ENCODE measurements at places on chromosomes 2 and 18.
A peak's percentile ranks its signal among the peaks of the same experiment; 100 is the strongest.

- no peak for DNase-seq
Observed at GRCh38 chr2:108423502-108424251, 25.3 kb upstream of the GCC2 start.

- no peak for DNase-seq
Observed at GRCh38 chr2:17416884-17417391, 101.3 kb downstream of the RAD51AP2 start.

GRCh38 chr2:28166956-28167355 is 225.7 kb upstream of the FOSL2 start:
- no peak for DNase-seq

DNA sequence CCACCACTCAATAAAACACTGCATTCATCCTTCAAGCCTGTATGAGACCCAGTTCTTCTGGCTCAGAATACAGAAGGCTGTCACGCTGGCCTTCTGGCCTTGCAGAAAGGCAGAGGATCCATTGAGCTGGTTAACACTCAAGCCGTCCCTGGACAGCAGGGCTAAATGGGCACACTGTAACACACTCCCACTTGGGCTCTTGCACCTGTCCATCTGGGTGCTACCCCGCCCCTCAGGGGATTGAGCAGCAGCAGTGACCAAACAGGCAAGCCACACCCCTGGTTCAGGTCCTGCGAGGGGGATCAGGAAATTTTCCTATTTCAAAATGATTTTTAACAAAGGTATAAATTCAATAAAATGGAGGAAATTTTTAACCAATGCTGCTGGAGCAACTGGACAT is 936.0 kb downstream of the CNTNAP5 start:
- no peak for DNase-seq

DNA sequence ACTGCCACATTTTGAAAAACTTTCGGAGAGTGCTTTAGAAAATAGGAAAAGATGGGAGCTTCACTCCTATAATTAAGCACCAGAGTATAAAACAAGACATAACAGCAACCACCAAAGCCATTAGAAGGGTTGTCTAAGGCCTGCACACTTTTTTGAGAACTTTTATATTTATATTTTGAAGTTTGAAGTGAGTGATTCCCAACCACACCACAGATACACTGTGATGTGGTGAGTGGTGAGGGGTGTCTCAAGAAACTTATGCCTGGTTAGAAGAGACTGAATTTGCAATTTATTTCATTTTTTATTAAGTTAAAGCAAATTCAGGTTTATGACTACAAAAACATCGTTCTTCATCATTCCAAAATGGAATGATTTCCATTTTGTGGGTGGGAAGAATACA is 161.9 kb downstream of the DNAH6 start:
- DNase-seq, result no peak

GRCh38 chr2:3008561-3008960 is 369.1 kb downstream of the EIPR1 start:
- DNase-seq, result no peak

DNA sequence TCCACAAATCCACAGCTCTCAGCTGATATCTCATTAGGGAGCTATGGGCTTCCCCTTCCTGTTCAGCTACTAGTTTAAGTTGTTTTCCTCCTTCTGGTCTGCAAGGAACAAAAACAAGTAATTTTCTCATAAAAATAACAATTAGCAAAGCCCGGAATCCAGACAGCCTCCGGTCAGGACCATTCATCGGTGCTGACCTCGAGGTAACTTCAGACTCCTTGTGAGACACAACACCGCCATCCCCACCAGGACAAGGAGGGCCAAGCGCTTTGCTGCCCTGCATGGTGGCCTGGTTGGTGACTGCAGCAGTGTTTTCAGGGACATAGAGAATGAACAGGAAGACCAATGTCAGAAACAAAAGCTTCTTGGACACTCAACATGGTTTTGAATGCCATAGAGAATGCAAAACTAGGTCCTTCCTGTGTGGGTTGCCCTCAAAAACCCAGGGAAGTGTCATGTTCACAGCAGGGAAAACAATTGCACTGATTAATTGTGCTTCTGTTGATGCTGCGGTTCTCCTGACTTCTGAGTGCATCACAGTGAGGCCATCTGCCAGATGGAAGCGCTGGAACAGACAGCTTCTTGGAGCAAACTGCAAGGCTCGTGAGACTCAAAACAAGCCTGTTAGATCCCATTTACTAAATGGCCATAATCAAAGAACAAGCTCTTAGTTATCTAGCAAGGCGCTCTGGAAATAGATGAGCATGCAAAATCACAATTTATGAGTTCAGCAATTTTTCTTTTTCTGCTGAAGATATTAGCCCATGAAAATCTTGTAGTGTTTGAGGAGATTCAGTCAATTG is 77.1 kb downstream of the HS1BP3 start:
- DNase-seq, result no peak

GRCh38 chr2:118748245-118748885 is 99.1 kb downstream of the EN1 start:
- DNase-seq, result no peak

DNA sequence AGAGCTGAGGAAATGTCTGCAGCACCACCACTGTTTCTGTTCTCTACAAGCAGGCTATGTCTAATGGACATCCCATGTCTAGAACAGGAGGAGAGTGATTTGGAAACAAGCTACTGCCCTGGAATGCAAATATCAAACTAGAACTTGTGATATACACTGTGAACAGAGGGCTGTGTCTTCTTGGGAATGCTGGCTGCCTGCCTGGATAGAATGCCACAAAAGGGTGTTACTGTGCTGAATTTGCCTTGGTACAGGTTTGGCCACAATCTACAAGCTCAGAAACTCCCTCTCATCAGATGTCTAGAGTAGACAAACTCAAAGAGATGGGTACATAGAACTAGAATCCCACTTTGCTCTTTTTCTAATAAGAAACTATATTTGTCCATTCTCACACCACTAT is 170.5 kb downstream of the NYAP2 start:
- no peak for DNase-seq

- no peak for DNase-seq
Observed at GRCh38 chr2:240581811-240582210, 4.7 kb upstream of the CAPN10 start.

GRCh38 chr2:88212251-88212790 is 42.2 kb downstream of the THNSL2 start:
- DNase-seq, result peak; percentile 2

- no peak for DNase-seq
Observed at GRCh38 chr2:56648802-56649201, 465.0 kb downstream of the CCDC85A start.

GRCh38 chr18:55161916-55162315 is 202.7 kb upstream of the CCDC68 start:
- no peak for DNase-seq

- no peak for DNase-seq
Observed at GRCh38 chr2:166343467-166343866, 32.3 kb downstream of the SCN9A start.

DNA sequence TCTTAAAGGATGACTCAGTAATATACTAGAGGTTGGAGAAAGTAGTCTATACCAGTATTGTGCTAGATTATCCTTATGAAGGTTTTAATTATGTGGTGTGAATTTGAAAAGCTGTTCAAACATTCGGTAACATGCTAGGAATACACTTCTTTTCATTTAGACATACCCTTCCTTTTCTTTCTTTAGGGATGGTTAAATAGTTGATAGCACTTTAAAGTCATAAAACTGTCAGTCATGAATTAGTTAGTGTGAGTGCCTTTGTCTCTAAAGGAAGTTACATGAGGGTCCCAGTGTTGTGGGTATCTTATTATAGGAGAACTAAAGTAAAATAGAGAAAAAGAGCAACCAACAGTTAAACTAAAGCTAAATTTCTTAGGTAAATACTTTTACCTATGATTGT is 149.3 kb downstream of the CSRNP3 start:
- no peak for DNase-seq

DNA sequence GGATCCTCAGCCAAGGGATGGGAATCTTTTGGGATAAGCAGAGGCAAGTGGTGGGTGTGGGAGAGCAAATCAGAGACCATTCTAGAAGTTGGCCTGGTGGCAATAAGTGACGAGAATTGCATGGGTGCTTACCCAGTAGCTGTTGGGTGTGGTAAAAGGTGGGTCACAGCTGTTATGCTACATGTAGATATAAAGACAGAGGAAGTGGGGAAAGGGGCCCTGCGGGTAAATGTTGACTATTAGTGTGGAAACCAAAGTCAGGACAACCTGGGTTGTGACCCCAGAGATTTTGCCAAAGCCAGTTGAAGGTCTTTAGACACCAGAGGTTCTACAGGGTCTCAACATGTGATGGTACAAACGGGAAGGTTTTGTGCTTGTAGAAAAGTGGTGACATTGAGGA is 443.6 kb upstream of the HNRNPA3 start:
- no peak for DNase-seq

DNA sequence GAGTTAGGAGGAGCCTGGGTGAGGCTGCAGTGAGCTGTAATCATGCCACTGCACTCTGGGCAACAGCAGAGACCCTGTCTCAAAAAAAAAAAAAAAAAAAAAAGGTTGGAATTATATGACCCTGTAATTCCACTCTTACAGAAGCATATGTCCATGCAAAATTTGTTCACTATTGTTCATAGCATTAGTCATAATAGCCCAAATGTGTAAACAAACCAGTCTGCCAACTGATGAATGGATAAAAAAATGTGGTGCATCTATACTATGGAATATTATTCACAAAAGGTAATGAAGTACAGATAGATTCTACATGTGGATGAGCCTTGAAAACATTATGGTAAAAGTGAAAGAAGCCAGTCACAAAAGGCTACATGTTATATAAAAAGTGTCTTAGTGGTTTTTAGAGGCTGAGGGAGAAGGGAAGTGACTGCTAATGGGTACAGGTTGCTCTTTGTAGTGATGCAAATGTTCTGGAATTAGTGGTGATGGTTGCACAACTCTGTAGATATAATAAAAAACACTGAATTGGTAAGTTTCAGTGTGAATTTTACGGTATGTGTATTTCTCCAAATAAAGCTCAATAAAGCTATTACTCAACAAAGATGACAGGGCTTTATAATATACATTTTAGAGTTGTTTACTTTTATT is 9.4 kb downstream of the COA5 start:
- no peak for DNase-seq

- DNase-seq, result no peak
Observed at GRCh38 chr18:28999726-29000125, 822.8 kb upstream of the CDH2 start.

DNA sequence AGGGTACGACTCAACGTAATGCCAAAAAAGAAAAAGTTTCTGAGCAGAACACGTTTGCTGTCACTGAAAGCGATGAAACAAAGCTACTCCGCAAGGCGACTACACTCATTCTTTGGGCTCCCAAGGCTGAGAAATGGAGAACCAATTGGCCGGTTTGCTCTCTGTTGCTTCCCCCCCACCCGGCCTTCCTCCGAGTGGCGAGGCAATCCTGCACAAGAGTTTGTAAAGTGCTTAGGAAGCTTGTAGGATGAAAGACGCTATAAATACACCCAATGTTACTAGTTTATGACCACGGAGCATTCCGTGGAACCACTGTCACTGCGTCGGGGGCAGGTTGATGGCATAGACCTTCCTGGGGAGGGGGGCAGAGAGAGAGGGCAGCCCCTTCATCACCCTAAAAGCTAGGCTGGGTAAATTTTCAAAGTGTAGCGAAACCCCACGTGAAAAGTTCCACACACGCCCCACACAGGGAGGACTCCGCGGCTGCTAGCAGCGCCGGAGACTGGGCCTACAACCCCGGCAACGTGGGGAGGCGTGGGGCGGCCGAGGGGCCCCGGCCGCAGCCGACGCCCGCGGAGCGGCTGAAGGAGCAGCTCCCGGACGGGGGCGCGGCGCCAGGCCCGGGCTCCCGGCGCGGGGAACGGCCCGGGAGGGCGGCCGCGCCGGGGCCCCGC is 915 bp downstream of the CUL3 start:
- peak; percentile 49 for DNase-seq

DNA sequence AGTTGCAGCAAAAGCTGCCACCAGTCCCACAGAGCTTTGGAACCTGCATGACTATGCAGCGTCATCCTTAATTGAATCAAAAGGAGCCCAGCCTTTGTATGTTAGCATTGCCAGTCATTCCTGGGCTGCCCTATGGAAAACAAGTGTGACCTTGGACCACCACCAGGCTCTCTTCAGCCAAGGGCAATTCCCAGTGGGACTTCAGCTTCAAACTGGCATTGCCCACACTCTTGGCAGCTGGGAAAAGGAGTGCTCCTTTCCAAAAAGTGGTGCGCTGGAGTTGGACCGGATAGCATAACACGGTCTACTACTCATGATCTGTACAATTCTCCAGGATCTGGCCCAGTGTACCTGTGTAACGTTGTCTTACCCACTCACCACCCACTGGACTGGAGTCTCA is 259.5 kb downstream of the MREG start:
- no peak for DNase-seq

GRCh38 chr2:190940454-190940853 is 59.8 kb downstream of the GLS start:
- no peak for DNase-seq

- DNase-seq, result no peak
Observed at GRCh38 chr2:142668420-142668819, 209.0 kb upstream of the KYNU start.

- peak; percentile 94 for DNase-seq
Observed at GRCh38 chr2:12716032-12716281, 779 bp upstream of the TRIB2 start.

DNA sequence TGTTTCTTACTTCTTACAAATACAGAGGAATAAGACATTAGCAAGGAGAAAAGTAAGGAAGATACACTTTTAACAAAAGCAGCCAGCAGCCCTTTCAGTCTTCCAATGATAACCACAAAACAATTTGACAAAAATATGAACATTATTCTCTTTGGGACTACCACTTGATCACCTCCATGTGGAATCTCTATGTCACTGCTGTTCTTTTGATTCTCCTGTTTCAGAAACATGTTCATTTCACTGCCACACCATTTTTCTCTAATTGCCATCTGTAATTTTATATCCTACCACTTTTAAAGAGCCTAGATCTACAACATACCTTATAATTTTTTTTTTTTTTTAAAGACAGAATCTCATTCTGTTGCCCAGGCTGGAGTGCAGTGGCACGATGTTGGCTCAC is 10.9 kb downstream of the INO80D start:
- peak; percentile 49 for DNase-seq

- DNase-seq, result no peak
Observed at GRCh38 chr2:232973796-232974195, 39.3 kb downstream of the NGEF start.

GRCh38 chr18:78914249-78914935 is 65.2 kb upstream of the SALL3 start:
- no peak for DNase-seq

GRCh38 chr2:133498662-133499585 is 69.3 kb downstream of the NCKAP5 start:
- no peak for DNase-seq

DNA sequence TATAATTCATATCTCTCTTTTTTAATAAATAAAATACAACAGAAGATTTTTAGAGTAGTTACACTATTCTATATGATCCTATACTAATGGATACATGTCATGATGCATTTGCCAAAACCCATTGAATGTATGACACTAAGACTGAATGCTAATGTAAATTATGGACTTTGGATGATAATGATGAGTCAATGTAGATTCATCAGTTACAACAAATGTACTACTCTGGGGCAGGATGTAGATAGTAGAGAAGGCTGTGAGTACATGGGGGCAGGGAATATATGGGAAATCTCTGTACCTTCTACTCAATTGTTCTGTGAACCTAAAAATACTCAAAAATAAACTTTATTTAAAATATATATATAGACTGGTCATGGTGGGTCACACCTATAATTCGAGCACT is 45.6 kb upstream of the NEDD4L start:
- DNase-seq, result no peak

GRCh38 chr2:55518841-55519165 is 715 bp upstream of the CFAP36 start:
- no peak for DNase-seq

- DNase-seq, result no peak
Observed at GRCh38 chr2:36789181-36789804, 92.8 kb downstream of the VIT start.

GRCh38 chr18:79388043-79388442 is 7.7 kb upstream of the NFATC1 start:
- no peak for DNase-seq

All from hematopoietic multipotent progenitor cell treated with erythropoietin and hydrocortisone succinate and interleukin-3 and kit ligand, for 8 days (in vitro differentiated cells).